CD4-positive, alpha-beta T cell treated with Interleukin-6 for 4 hours (primary cell): ENCODE measurements at places on chromosomes 2 and 18.

GRCh38 chr2:193326296-193326695, 1131.6 kb upstream of the TMEFF2 start:
- DNase-seq, result no peak

DNA sequence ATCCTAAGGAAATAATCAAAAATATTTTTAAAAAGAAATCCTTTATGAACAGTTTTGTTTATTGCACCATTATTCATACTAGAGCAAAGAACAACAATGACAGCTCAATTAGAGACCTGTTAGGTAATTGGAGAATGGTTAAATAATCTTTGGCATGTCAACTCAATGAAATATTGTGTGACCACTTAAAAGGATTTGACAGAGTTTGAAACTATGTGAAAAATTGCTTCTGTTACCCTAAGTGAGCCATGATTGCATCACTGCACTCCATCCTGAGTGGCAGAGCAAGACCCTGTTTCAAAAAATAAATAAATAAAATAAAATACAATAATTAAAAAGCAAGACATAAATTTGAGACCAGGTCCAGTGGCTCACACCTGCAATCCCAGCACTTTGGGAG, 66.1 kb upstream of the ATP8B1 start:
- no peak for DNase-seq

- DNase-seq, result no peak
Measured at GRCh38 chr18:69701305-69701704, 246.4 kb downstream of the CD226 start.

DNA sequence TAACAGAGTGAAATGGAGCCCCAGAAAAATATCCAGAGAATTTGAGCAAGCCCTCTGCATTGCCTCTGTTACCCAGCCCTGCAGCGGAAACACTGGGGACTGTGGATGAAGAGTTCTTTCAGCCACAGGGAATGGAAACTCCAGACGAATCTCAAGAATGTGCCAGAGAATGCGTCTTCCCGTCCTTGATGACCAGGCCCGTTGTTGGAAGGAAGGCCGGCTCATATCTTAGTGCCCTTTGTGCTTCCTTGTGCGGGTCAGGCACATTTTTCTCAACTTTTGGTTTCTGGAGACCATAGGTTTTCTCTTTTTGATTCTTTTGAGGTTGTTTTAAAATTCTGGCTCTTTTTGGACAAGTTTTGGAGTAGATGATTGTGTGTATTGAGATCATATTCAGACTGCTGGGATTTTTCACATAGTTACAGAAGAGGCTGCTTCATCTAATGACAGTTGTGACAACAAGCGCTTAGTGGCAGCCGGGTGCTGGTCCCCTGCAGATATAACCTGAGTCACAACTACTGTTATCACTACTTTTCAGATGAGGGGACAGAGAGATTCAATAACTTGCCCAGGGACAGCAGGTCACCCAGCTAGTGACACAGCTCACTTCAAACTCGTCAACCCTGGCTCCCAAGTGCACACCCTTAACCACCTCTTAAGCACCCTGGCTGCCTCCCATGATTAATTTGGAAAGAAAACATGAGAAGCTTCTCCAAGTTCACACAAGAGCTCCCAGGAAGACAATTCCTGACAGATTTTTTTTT, 15.7 kb downstream of the MAL start:
- DNase-seq, result no peak

DNA sequence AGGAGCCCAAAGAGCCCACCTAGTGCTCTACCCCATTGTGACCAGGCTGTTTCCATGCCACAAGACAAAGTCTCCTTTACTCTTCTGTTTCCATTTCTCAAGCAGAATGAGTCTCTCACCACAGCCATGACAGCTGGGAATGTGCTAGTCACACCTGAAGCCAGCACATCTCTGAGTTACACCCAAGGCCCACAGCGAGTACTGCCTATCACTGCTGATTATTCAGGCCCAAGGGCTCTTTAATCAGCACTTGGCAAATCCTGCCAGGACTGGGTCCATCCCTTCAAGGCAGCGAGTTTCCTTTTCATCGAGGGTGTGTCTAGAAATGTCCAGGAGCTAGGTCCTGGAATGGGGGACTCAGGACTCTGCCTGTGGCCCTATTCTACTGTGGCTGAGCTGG, 14.6 kb upstream of the PPP1R1C start:
- no peak for DNase-seq

DNA sequence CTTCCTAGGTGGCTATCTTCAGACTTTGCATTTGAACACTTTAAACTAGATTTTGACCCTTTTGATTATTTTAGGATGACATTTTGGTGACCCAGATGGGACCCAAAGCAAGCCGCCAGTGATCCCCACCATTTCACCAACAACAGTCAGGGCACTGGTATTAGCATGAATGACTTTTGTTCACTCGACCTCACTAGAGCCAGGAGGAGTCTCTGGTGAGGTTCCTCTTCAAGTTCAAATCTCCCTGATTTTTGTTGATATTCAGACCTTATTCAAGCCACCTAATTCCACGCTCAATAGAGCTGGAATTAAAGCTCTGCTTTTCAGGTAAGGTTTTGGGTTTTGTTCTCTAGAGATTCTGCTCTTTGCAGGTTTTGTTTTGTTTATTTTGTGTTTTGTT, 202.3 kb downstream of the MREG start:
- no peak for DNase-seq

- DNase-seq, result no peak
Measured at GRCh38 chr18:35777039-35777438, 195.4 kb upstream of the RMP24 start.

GRCh38 chr18:37481491-37481890, 84.1 kb downstream of the CELF4 start:
- DNase-seq, result no peak
